ENCODE measurements at places on chromosomes 2 and 18. TPM values are rescaled to one million over a fixed set of nuclear protein-coding genes. Genes with fewer than 3 reads are reported as not detected.

STARD6 gene
- not detected for total RNA-seq

REV1 gene
- total RNA-seq: 38.2 TPM

INHA gene
- total RNA-seq: 1.4 TPM

FBXO15 gene
- total RNA-seq: 1.4 TPM

ZC3H6 gene
- 15.5 TPM for total RNA-seq

DNA sequence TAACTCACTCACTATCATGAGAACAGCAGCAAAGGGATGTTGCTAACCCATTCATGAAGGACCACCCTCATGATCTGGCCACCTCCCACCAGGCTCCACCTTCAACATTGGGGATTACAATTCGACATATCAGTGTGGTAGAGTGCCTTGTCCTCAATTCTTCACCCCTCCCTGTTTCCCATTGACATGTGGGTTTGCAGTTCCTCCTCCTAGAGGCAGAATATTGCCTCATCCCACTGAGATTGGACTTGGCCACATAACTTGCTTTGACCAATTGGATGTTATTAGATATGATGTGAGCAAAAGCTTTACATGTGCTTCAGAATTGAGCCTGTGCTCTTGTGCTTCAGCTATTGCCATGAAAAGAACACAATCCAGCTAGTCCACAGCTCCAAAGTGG, 217.0 kb upstream of the CXCR4 start:
- H3K36me3 ChIP-seq: no peaks in the 10 kb centered on the region
- no peak overlapping the region for H3K4me3 ChIP-seq
- no peaks in the 10 kb centered on the region for H3K4me1 ChIP-seq
- no peaks in the 10 kb centered on the region for H3K27me3 ChIP-seq

- no peaks in the 10 kb centered on the region for H3K4me1 ChIP-seq
- DNase-seq: no peak
- no peak overlapping the region for H3K4me3 ChIP-seq
These were observed 368.6 kb upstream of the TFPI start for GRCh38 chr2:187922846-187923245.

GRCh38 chr2:43040084-43040854, 186.1 kb downstream of the ZFP36L2 start:
- H3K4me1 ChIP-seq: no peaks in the 10 kb centered on the region
- H3K36me3 ChIP-seq: no peaks in the 10 kb centered on the region
- no peak overlapping the region for H3K27ac ChIP-seq
- no peak for DNase-seq
- H3K27me3 ChIP-seq: no peaks in the 10 kb centered on the region

- no peak overlapping the region for H3K4me3 ChIP-seq
- H3K27ac ChIP-seq: no peak overlapping the region
- no peak for DNase-seq
- H3K4me1 ChIP-seq: no peaks in the 10 kb centered on the region
- H3K36me3 ChIP-seq: no peaks in the 10 kb centered on the region
- no peaks in the 10 kb centered on the region for H3K27me3 ChIP-seq
These were observed 90.2 kb upstream of the DNAJC10 start for GRCh38 chr2:182625814-182626213.

Data from tibial nerve (tissue), 4 donors.